ENCODE measurements at places on chromosomes 12 and 14. TPM values are rescaled to one million over a fixed set of nuclear protein-coding genes. Genes with fewer than 3 reads are reported as not detected.

DNA sequence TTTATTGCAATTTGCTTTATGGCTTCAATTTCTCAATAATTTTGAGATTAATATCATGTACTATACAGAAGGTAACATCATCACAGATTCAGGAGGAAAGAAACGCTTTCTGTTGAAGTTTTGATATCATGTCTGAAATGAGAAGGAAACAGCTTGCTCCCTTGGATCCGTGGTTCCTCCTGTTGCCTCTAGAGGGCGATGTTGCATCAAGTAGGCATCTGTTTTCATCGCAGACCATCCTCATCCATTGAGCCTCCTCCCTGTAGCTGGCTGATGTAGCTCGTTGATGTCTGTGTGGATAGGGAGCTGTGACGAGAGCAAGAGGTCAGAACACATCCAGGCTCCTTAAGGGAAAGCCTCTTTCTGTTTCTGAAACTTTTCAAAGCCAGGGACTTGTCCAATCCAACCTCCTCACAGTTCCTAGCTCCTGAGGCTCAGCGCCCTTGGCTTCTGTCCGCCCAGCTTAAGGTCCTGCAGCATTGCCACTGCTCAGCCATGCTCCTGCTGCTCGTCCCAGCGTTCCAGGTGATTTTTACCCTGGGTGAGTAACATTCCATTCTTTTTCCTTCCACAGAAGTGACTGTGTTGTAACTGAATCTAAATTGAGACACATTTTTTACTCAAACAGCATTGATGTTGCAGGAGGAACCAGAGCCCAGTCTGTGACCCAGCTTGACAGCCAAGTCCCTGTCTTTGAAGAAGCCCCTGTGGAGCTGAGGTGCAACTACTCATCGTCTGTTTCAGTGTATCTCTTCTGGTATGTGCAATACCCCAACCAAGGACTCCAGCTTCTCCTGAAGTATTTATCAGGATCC lies 304.8 kb upstream of the OR4E1 start:
- no peak for DNase-seq

DNA sequence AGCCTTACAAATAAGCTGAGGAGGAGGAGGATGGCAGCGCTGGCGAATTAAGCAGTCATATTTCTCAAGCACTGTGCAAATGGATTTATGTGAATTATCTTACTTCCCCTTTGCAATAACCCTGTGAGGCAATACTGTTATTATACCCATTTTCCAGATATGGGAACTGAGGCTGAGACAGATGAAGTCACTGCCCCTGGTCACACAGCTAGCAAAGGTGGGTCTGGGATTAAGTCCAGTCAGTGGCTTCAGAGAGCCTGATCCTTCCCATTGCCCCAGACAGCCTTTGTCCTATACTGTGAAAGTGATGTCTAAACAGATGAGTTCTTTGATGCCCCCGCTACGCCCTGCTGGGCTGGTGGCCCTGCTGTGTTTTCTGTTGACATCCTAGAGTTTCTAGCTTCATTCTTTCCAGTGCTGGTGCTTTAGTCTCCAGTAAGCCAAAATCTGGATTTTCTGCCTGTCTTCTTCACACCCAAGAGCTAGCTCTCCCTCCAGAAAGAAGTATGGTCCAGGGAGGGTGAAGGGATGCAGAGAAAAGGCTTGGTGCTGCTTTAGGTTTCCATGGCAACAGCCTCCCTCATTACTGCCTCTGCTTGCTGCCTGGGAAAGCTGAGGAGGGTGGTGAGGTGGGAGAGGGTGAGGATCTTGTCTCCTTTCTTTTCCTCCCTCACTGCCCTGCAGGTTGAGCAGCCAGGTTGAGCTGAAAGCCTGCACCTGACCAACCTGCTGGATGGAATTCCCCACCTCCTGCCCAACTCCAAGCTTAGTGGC lies 30.7 kb downstream of the TMEM63C start:
- no peak for DNase-seq

WASHC3 gene
- total RNA-seq = 53.3 TPM

DNA sequence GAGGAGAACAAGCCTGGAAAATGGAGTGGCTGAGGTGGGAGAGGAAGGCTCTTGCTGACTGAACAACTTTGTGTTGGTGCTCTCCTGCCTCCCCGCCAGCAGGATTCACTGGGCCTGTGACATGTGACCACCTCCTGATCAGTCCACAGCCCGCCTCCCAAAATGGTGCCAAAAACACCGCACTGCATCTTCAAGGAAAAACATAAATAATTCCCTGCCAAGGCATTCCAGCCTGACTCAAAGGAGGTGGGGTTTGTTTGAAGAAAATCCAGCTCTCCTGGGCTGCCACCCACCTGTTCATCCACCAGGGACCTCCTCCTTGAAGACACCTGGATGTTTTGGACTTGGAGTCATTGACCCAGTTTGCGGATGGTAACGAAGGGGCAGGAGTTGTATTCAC lies 83.8 kb upstream of the PIWIL1 start:
- DNase-seq = peak; percentile 19

DNA sequence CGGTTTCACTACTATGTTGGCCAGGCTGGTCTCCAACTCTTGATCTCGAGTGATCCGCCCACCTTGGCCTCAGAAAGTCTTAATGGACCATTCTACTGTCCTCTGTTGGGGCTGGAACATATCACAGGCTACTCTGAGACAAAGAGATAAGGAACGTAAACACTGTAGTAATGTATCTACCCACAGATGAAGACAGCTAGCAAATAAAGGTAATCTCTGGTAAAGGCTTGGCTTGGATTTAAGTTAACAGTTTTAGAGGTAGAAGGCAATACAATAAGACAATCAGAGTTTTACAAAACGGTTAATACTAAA lies 44.6 kb upstream of the ISM2 start:
- peak; percentile 13 for DNase-seq

GRCh38 chr12:95634622-95635621 lies 83.6 kb upstream of the USP44 start:
- DNase-seq = peak; percentile 18

KDM5A gene
- total RNA-seq = 60.7 TPM

DNA sequence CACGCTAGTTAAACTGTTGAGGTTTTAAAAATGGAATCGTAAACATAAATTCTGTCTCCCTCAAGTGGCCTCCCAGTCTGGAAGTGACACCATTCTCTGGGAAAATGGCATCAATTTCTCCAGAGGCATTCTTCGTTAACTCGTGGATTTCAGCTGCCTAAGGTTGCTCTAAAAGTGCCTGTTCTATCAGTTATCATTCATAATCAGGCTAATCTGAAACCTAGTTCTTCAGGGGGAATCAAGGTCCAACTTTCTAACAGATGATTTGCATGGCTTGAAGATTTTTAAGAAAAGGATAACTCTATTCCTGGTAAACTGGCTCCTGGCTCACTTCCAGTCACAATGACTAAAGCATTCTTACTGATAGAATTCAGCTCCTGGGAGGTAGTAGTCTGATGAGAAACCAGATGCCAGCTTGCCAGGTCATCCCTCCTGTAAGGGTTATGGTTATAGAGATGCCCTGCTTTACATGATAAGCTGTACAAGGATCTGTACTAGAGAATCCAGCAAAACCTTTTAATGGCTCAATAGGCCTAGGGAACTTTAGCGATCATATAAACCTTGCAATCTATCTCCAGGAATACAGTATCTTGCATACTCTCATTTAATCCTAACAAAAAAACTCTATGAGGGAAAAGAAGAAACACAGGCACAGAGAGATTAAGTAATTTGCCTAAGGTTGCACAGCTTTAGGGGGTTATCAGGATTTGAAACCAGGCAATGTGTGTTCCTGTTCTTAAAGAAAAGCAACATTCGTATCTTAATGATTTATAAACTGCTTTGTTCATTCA lies 1.5 kb downstream of the L3HYPDH start:
- DNase-seq = peak; percentile 29

DCN gene
- total RNA-seq = 1,047 TPM

DNA sequence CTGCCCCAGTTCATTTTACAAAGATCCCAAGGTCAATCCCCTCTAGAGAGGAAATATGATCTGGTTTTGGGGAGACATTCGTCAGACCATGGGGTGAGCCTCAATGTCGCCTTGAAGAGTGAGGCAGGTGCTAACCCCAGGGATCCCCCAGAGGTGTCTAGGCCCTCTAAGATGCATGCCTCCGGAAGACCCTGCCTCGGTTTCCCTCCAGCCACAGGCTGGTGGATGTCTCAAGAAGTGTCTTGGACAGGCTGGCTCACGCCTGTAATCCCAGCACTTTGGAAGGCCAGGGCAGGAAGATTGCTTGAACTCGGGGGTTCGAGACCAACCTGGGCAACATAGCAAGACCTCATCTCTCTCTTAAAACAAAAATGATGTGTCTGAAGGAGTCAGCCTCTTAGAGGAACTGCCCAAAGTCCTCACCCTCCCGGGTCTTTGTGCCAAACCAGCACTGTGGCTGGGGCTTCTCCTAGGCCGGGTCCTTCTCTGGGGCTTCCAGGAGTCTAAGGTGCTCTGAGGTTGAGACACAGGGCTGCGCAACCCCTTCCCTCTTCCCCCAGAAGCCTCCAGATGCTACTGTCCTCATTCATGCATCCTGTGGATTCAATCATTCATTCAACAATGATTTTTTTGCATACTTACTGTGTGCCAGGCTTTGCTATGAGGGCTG lies 24.7 kb upstream of the BEGAIN start:
- DNase-seq = no peak

PTPN6 gene
- total RNA-seq = 140 TPM

DNA sequence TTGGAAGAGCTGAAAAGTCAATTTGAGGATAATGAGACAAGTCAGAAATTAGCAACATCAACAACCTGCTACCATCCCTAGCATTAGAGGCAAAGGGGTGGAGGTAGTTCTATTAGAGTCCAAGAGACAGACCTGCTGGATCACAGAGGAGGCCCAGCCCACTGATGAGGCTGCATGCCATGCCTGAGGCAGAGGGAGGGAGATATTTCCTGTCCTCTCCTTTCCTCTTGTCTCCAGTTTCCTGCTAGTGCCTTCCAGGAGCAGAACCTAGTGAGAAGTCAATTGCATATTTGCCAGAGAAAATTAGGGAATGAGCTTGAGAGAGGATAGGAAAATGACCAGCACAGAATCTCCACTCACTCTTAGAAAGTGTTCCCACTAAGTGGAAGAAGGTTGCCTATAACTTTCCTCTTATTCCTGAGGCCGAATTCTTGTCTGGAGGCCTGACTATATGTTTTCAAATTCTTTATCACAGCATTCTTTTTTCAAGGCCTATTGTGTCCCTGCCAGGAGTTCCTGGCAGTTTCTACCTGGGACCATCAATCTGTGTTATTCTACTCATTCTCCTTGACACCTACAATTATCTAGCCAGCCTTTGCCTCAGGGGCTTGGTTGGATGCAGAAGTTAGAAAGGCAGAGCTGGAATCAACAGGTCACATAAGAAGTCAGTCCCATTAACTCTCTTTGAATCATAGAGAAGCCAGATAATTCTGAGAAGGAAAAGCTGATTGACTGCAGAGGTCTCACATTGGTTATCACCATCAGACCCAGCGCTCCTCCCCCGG lies 121.9 kb downstream of the EMP1 start:
- DNase-seq = no peak

DNA sequence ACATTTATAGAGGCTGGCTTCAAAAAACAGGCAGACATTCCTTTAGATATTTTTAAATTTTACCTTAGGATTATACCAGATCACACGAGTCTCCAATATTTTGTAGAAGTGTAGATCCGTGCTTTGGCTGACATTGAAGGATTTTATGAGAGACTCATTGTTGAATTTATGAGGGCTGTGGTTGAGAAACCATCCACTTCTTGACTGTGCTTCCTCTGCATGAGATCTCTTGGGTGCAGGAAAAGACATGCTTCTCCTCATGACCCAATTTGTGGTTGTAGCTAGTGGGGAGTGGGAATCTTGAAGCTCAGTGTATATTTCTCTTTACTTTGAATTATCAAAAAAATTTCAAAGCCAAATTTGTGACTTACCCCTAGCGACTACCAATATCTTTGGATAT lies 36.7 kb upstream of the NKX2-8 start:
- DNase-seq = no peak

PGF gene
- total RNA-seq = 8.7 TPM

SERPINA9 gene
- total RNA-seq = not detected

GRCh38 chr12:104280717-104281458 lies 22.7 kb upstream of the EID3 start:
- DNase-seq = no peak

DNA sequence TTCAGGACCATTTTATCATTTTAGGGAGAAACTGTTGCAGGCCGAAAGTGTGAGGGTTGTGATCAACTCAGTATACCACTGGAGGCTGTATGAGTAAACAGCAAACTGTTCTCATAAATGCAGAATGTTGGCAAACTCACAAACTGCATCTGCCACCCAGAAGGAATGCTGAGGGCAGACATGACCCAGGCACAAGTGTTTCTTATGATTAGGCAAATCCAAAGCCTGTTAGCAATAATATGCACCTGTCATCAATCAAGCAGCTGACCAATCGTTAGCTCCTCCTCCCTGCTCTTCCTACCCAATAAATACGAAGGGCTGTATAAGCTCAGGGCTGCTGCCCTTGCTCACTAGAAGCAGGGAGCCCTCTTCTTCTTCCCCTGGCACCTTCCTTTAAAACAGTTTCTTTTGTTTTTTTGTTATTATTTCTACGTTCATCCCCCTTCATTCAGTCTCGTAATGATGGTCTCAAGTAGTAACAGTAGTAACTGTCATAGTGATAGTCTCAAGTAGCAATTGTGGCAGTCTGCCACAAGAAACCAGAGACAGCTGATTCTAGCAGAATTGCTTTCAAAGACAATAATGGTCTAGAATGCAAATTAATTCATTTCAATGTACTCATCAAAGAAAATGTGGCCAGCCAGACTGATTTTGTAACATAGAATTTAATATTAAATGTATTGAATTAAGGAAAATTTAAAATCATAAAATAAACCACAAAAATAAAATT lies 15.2 kb upstream of the CCDC175 start:
- DNase-seq = no peak

HNF1A gene
- total RNA-seq = 0.52 TPM

DNA sequence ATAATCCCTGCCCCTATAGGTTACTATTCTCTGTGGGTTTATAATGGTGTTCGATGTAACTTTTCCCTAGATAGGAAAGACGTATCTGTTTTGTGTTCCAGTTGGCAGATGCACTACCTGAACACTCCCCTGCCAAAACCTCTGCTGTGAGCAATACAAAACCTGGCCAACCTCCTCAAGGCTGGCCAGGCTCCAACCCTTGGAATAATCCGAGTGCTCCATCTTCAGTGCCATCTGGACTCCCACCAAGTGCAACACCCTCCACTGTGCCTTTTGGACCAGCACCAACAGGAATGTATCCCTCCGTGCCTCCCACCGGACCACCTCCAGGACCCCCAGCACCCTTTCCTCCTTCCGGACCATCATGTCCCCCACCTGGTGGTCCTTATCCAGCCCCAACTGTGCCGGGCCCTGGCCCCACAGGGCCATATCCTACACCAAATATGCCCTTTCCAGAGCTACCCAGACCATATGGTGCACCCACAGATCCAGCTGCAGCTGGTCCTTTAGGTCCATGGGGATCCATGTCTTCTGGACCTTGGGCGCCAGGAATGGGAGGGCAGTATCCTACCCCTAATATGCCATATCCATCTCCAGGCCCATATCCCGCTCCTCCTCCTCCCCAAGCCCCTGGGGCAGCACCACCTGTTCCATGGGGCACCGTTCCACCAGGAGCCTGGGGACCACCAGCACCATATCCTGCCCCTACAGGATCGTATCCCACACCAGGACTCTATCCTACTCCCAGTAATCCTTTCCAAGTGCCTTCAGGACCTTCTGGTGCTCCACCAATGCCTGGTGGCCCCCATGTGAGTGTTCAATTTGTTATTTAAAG lies 11.3 kb downstream of the MAPK1IP1L start:
- DNase-seq = no peak
